ENCODE measurements at places on chromosomes 4 and X.

GRCh38 chr4:109730619-109731545 lies 1.0 kb upstream of the PLA2G12A start:
- no peak for DNase-seq

- DNase-seq, result no peak
Measured at GRCh38 chr4:10701702-10702460, 17.3 kb upstream of the CLNK start.

DNA sequence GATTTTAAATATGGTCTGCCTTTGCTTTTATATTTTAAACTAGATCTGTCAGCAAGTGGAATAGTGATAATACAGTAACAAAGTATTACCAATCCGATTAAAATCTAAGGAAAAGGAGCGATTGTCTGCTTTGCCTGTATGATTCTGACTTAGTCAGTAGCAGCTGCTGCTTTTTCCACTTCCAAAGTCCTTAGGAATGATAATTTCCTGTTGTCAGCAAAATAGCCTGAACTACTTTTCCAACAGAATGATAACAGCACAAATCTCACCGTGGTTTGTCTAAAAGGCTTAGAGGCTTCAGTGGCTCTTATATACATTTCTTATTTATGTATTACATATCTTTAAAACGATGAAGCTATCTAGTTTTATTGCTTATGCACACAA lies 290.0 kb downstream of the ANK2 start:
- no peak for DNase-seq

DNA sequence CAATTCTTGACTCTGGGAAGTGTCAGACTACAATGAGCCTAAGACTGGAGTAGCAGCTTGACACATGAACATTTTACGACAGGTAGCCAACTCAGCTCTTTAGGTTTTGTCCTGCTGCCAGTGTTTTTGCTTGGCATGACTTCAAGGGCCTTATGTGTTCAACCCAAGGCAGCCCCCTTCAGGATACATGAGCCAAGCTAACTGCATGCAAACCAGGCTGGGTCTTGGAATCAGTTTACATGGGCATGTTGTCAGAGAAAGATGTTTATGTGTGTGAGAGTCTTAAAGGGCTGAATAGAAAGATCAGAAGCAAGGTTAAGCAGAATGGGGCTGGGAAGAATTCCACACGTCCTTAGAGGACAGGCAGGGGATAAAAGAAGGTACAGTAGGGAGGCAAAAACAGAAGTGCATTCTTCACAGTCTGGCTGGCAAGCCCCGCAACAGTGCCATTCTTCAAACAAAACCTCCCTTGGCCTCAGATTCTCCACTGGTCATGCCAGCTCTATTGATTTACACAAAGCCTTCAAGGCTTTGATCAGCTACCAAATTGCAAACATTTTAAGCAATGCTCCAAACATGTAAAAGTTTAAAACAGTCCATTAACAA lies 97.3 kb downstream of the NKX6-1 start:
- no peak for DNase-seq

DNA sequence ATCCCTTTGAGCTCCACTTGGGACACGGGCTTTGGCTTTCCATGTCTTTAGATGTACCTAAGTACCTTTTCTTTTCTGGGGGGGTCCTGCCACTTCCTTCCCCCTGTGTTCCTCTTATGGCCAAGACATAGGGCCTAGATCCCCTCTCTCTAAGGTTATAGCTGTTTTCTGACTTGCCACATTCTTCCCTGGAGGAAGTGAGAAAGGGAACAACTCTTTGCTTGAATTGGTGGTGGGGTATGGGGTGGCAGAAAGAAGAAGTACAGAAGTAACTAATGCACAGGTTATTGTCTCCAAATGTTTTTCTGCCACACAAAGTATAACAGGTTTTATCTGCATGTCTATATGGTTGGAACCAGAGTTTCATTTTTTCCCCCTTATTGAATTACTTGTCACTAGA lies 29.7 kb upstream of the DIPK2B start:
- DNase-seq, result no peak

DNA sequence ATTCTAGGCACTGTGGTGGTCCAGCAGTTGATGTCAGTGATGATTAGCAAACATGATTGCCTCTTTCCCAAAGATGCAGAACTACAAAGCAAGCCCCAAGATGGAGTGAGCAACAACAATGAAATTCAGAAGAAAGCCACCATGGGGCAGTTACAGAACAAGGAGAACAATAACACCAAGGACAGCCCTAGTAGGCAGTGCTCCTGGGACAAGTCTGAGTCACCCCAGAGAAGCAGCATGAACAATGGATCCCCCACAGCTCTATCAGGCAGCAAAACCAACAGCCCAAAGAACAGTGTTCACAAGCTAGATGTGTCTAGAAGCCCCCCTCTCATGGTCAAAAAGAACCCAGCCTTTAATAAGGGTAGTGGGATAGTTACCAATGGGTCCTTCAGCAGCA lies 365.3 kb downstream of the MAPK10 start:
- no peak for DNase-seq

- DNase-seq, result no peak
Measured at GRCh38 chr4:153267890-153268289, 63.6 kb downstream of the TRIM2 start.

DNA sequence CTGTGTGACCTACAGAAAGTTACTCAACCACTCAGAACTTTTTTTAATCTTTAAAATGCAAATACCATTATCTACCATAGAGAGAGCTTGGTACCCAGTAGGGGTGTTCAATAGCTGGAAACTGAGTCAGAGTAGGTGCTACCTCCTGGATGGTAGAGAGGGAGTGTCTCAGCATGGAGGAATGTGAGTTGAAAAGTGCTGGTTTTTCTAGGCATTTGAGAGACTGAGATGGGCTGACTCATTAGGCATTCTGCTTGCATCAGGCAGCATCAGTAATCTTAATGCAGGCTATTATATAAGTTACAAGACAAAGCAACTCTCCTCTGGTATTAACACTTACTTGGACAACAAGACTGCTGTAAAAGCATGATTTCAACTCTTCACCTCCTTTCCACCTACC lies 70.9 kb upstream of the ARHGEF9 start:
- no peak for DNase-seq

DNA sequence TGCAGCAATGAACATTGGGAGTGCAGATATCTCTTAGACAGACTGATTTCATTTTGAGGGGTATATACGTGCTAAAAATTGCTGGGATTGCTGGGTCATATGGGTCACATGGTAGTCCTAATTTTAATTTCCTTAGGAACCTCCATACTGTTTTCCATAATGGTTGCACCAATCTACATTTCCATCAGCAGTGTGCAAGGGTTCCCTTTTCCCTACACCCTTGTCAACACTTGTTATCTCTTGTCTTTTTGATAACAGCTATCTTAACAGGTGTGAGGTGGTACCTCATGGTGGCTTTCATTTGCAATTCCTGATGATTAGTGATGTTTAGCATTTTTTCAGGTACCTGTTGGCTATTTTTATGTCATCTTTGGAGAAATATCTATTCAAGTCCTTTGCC lies 57.0 kb downstream of the GPC3 start:
- no peak for DNase-seq

DNA sequence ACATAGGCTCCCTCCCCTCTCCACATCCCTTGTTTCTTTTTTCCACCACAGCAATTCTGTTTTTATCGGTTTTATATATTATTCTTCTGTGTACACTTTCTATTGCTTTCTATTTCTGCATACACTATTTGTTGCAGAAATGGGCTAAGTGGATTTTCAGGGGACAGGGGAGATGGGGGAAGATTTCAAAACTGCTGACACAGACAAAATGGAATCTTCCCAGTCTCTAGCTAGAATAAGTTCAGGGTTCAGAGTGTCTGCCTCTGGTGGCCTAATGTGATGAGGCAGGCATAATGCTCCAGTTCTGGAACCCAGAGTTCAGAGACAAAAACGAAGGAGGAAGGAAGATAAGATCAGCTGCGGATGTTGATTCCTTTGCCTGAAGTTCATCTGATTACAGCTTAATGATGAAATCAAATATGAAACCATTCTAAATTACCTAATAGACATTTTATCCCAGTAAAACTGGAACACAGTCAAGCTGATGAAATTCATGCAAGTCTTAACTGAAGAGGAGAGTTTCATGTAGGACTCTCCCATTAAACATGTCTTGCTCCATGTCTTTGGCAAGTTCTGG lies 447.1 kb downstream of the AFF2 start:
- DNase-seq, result no peak

GRCh38 chr4:101158507-101158906 lies 188.8 kb downstream of the PPP3CA start:
- DNase-seq, result no peak

DNA sequence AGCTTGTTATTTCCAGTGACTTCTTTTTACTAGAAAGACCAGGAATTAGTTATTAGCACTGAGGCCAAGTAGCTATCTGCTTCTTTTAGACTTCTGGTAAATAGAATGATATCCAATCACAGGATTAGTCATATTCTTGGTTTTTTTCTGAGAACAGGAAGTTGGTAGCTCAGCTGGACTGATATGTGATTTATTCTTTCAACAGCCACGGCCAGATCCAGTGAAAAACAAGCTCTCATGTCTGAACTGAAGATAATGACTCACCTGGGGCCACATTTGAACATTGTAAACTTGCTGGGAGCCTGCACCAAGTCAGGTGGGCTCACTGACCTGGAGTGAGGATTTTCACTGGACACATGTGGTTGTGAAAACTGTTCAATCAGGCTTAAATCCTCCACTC lies 48.6 kb downstream of the PDGFRA start:
- no peak for DNase-seq

DNA sequence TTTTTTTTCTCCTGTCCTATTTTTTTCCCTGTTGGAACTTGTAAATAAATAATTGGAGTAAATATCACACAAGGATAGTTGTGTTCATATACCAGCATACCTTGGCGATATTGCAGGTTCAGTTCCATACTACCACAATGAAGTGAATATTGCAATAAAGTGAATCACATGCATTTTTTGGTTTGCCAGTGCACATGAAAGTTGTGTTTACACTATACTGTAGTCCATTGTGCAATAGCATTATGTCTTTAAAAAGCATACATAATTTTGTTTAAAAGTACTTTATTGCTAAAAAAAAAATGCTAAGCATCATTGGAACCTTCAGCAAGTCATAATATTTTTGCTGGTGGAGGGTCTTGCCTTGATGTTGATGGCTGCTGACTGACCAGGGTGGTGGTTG lies 88.6 kb downstream of the GSTCD start:
- no peak for DNase-seq

DNA sequence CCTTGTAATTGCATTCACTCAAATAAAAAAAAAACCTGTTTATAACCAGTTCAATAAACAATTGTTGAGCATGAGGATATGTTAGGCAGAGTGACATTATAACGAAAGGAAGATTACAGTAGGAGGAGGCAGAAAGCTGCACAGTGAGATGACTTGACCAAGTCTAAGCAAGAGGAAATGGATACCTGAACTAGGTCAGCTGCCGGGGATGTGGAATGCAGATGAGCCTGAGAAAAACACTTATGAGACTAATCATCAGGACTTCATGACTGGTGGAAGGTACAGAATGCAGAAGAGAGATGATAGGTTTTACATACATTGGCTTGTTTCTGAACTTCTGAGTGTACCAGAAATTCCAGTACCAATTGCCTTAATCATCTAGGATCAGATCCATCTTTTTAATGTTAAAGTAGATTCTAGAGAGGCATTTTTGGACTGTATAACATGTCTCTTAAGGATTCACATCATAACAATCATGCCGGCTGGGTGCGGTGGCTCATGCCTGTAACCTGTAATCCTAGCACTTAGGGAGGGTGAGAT lies 208.1 kb upstream of the PPP3CA start:
- no peak for DNase-seq

DNA sequence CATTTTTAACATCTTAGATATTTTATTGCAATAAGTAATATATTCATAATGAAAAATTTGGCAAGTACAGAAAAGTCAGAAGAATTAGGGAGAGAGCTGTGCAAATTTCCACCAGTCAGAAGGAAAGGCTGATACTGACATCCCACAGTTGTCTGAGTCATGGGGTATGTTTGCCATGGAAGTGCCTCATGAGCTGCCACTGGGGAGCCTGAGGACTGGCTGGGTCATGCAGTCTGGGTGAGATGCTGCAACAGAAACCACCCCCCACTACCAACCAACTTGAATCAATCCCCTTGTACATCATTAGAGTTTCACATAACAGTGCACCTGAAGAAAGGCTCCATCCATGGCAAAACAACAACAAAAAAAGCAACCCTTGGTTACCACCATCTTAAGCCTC lies 45.2 kb upstream of the ENPP6 start:
- DNase-seq, result no peak

DNA sequence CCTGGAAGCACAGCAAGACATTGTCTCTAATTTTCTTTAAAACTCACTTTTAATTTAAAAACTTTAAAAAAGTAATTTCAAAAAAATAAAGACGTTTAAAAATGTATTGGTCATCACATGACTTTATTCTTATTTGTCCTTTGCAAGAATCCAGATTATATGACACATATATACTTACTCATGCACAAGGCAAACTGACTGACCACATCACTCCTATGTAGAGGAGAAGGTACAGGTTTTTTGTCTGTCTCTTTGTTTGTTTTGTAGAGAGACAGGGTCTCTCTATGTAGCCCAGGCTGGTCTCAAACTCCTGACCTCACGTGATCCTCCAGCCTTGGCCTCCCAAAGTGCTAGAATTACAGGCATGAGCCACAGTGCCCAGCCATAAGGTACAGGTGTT lies 28.6 kb downstream of the MAML3 start:
- DNase-seq, result no peak

GRCh38 chr4:95095348-95095974 lies 337.7 kb downstream of the BMPR1B start:
- no peak for DNase-seq

GRCh38 chr4:40607221-40607620 lies 22.4 kb downstream of the RBM47 start:
- no peak for DNase-seq

Data from upper lobe of left lung (tissue), 6 donors.